Stimulated activated CD4-positive, alpha-beta T cell treated with anti-CD3 and anti-CD28 coated beads, Interleukin-1b, Interleukin-23, amount 100 ng/mL, for 4 hours (primary cell): ENCODE measurements at places on chromosomes 11 and 22.

- no peak for DNase-seq
These were observed 24.2 kb downstream of the GTPBP1 start for GRCh38 chr22:38729946-38730345.

DNA sequence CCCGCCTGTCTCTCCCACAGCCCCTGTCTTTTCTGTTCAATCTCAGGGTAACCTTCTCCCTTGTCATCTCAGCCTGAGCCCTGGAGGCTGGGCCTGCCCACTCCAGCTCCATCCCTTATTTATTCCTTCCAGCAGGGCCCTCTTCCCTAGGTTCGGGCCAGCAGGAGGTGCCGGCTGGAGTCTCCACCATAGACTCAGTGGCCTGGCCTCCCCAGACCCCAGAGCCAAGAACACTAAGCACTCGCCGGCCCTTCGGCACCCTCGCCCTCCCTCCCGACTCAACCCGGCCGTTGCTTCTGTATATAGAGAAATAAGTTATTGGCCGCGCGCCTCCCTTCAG, 1.4 kb upstream of the RAB1B start:
- no peak for DNase-seq

DNA sequence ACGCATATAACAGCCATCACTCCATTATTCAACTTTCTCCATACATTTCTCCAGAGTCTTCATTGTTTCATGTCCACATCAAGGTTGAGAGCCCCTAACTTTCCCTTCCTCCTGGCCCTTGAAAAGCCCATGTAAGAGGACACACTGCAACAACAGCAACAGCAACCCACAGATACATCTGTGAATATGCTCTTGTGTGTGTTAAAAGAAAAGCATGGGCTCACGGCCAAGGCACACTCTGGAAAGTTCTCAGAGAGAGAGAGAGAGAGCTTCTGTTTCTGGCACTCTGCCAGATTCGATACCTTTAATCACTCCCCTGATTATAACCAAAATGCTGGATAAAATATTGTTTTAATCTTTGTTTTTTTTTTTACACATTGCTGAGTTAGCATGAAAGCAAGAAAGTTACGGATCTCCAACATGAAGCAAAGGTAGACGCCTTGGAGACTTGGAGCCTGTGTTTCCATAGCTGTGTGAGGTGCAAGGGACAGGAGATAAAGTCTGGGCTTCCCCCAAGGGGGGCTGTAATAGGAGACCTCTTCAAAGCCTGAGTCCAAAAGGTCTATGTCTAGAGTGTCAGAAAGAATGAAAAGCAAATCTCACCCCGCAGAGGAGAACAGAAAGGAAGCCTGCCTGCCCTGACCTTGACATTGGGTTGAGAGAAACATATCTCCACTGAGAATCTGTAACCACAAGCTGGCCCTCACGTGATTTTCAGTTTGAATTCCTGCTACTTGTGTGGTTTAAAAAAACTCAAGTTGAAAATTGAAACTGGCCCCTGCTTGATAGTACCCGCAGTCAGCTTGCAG, 33.7 kb upstream of the MPPED1 start:
- DNase-seq, result no peak

GRCh38 chr22:38313384-38313955, 3.8 kb downstream of the CSNK1E start:
- DNase-seq, result no peak

DNA sequence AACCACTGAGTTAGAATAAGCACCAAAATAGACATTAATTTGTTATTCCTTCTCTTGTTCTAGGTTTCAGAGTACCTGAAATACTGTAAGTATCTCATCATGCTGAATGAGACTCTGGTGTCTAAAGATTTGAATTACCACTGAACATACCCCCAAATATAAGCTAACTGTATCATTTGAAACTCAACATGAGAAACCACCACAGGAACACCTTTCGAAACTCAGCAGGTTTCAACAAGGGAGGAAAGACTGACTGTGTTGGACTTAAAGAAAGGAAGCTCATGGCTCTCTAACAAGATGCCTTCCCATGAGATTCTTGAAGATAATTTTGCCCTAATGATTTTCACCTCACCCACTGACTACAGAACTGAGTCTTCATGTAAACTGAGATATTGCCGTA, 37.0 kb downstream of the PRCP start:
- DNase-seq, result no peak

DNA sequence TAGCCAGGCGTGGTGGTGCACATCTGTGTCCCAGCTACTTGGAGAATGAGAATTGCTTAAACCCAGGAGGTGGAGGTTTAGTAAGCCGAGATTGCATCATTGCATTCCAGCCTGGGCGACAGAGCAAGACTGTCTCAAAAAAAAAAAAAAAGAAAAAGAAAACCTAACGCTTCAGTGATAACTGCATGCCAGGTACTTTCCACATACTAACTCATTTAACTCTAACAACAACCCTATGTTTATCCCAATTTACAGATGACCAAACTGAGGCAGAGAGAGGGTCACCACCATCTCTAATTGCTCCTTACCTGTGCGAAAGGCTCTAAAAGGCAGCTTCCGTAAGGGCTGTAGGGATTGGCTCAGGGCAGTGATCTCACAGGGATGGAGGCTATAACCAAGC, 11.6 kb downstream of the PISD start:
- DNase-seq, result no peak

DNA sequence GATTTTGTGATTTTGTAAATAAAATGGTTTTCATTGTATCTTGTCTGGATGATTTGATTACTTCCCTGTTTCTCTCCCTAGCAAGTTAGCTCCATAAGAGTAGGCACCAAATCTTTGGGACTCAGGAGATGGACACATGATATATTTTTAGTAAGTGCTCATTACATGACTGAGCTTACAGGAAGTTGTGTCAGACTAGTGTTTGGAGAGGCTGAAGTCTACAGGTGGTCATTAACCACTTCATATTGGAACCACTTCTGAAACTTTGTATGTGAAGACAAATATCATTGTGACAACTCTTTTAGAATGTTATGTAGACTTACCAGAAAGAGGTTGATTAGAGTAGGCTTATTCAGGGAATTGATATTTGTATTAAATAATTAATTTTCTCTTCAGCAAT, 19.1 kb downstream of the ARHGAP42 start:
- DNase-seq, result no peak

GRCh38 chr11:6111673-6112072, 4.2 kb downstream of the OR56B4 start:
- no peak for DNase-seq

- DNase-seq, result no peak
These were observed at the start of gene OR52K1 for GRCh38 chr11:4482445-4482844. OR52K1 (plus strand) TSS chr11:4482646; CDS start chr11:4488901, 6,255 bp downstream.

DNA sequence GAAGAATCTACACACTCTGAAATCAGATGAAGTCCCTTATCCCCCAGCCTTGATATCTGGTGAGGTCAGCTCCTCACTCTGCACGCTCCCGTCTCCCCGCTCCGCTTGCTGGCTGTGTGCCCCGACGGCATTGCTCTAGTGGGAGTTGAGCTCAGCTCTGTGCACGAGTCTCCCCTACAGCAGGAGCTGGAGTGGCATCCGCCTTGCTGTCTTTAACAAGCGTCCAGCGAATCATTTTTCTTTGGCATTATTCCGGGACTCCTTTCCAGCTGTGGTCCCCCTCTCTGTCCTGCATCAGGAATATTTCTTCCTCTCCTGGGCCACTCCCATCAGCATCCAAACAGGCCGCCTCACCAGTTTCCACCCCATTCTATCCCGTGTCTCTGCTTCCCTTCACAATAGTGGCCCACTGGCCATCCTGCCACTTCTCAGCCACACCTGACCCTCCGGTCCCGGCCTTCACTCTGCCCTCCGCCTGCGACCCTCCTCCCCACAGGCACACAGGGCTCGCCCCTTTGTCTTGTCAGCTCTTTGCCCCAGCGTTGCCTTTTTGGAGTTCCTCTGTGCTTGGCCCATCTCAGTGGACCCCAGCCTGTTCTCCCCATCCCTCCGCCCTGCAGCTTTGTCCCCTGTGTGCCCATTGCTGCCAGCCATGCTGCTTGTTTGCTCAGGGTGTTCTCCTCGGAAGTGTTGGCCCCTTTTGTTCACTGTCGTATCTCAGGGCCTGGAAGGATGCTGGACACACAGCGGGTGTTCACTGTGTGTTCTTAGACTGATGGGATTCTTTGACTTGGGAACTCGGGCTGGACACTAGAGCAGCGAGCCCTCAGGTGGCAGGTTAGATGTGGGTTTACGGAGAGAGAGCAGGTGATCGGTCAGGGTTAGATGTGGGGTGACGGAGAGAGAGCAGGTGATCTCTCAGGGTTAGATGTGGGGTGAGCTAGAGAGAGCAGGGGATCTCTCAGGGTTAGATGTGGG, 441.8 kb downstream of the TBC1D22A start:
- DNase-seq, result no peak

- no peak for DNase-seq
These were observed 67.0 kb downstream of the IGLL5 start for GRCh38 chr22:22954656-22955055.

GRCh38 chr11:124793466-124794278, 6.5 kb downstream of the MSANTD2 start:
- no peak for DNase-seq

- DNase-seq, result no peak
These were observed 459.6 kb downstream of the TBC1D22A start for GRCh38 chr22:47221840-47222615.

DNA sequence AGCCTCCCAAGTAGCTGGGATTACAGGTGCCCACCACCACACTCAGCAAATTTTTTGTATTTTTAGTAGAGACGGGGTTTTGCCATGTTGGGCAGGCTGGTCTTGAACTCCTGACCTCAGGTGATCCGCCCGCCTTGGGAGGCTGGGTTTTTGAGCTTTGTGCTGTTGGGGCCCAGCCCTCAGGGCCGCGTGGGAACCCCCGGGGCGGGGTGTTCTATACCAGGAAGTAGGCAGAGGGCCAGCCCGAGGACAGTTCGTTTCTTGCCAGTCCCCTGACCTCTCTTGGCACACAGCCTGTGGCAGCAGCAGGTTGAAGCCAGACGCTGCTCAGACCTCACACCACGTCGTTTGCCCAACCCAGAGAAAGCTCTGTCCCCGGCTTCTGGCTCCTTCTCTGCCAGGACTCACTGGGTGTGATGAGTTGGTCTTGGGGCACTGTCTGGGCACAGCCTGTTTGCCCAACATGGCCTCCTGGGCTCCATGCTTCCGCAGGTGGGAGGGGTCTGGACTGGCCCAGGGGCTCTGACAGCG, 24.9 kb upstream of the CHKA start:
- no peak for DNase-seq

- no peak for DNase-seq
These were observed 113.9 kb downstream of the TRIM29 start for GRCh38 chr11:120024046-120024445.

DNA sequence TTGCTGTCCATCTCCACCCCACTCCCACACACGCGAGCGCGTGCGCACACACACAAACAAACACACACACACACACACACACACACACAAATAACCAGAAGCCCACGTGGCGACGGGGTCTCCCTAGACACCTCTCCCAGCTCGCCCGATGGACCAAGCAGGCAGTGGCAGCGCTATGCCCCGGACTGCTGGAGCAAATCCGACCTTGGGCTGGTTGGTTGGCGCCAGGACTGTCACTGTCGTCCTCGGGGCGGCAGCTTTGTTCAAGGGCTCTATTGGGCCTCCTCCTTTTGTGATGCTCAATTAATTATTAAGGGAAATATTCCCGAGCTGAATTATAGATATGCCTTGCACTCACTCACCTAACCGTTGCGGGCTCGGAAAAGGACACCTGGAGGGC, 1.7 kb upstream of the KCNA4 start:
- no peak for DNase-seq

- no peak for DNase-seq
These were observed 2.2 kb upstream of the GSTT4 start for GRCh38 chr22:24007253-24008021.

DNA sequence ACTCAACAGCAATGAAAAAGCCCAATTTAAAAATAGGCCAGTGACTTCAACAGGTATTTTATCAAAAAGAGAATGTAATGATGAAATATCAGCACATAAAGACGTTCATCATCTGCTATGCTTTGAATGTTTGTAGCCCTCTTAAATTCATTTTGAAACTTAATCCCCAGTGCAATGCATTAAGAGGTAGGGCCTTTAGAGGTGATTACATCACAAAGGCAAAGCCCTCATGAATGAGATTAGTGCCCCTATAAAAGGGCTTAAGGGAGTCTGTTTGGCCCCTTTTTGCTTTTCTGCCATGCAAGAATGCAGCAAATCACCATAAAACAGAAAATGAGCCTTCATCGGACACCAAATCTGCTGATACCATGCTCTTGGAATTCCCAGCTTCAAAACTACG, 637.0 kb downstream of the DLG2 start:
- DNase-seq, result no peak

GRCh38 chr11:35629914-35630313, 11.7 kb downstream of the FJX1 start:
- DNase-seq, result no peak

DNA sequence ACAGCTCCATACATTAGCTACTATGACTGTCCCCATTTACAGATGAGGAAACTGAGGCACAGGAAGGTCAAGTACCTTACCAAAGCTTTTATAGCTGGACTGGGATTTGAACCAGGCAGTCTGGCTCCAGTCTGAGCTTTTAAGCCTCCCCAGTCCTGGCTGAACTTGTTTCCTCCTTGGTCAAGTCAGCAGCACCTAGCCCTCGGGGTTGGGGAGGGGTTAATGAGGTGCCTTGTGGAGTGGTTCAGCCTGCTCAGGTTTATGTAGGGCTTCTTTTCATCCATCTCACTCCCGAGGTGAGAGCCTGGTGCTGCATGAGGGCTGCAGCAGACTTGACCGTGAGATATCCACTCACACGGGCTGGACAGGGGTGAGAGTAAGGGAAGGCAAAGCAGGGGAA, 36.7 kb upstream of the GCAT start:
- no peak for DNase-seq

DNA sequence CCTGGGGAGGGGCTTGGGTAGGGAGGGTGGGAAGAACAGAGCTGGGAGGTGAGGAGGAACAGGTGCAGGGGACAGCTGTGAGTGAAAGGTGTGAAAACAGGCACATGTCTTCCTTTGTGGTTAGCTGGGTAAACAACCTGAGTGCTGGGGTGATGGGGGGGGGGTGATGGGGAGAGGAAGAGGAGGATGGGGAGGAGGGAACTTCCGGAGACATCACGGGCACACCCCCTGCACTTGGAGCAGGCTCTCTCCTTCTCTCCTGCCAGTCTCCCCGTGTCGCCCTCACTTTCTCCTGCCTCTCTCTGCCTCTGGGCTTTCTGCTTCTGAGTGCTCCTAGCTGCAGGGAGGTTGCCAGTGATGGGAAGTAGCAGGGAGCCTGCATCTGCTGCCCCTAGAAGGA, 8.8 kb downstream of the CXCR5 start:
- no peak for DNase-seq

DNA sequence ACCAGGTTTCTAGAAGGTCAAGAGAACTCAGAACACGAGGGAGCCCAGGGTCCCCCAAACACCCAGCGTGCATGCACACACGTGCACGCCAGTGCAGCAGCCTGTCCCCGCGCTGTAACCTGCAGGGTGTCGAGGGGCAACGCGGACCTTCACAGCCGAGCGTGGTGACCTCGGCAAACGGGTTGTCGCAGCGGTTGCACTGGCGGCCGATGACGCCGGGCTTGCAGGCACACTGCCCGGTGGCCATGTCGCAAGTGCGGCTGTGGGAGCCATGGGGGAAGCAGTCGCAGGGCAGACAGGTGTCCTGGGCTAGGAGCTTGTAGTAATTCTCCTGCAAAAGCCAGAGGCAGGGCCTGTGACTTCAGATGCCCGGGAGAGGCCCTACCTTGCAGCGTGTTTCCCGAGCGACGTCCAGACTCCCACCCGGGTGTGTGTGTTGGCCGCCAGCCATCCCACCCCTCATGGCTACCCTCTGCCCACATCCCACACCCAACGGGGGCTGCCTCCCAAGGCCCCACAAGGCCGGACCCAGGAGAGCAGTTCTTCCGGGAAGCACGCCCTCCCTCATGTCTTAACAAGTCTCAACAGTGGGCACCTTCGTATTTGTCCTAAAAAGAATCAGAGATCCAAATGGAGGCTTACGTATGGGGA, 56.1 kb downstream of the TRMU start:
- no peak for DNase-seq

- DNase-seq, result no peak
These were observed 1.7 kb downstream of the OSBPL5 start for GRCh38 chr11:3163241-3163981.
